ENCODE measurements at places on chromosomes 1 and 21. TPM values are rescaled to one million over a fixed set of nuclear protein-coding genes. Genes with fewer than 3 reads are reported as not detected.

Gene LY9
- not detected for total RNA-seq

Gene ETNK2
- 10.0 TPM for total RNA-seq

Gene AMPD1
- not detected for total RNA-seq

Gene SRRM1
- total RNA-seq = 40.9 TPM

Gene LORICRIN
- not detected for total RNA-seq

Gene OR2L2
- under 0.01 TPM for total RNA-seq

Gene MARK1
- 1.7 TPM for total RNA-seq

Gene TMPRSS2
- total RNA-seq = not detected

Gene SYT14
- 3.3 TPM for total RNA-seq

Gene NUCKS1
- 110 TPM for total RNA-seq

Gene GJA9
- total RNA-seq = 0.12 TPM

Gene BARHL2
- total RNA-seq = not detected

Gene TAS1R1
- total RNA-seq = not detected
